ENCODE measurements at places on chromosomes 7 and 10.

DNA sequence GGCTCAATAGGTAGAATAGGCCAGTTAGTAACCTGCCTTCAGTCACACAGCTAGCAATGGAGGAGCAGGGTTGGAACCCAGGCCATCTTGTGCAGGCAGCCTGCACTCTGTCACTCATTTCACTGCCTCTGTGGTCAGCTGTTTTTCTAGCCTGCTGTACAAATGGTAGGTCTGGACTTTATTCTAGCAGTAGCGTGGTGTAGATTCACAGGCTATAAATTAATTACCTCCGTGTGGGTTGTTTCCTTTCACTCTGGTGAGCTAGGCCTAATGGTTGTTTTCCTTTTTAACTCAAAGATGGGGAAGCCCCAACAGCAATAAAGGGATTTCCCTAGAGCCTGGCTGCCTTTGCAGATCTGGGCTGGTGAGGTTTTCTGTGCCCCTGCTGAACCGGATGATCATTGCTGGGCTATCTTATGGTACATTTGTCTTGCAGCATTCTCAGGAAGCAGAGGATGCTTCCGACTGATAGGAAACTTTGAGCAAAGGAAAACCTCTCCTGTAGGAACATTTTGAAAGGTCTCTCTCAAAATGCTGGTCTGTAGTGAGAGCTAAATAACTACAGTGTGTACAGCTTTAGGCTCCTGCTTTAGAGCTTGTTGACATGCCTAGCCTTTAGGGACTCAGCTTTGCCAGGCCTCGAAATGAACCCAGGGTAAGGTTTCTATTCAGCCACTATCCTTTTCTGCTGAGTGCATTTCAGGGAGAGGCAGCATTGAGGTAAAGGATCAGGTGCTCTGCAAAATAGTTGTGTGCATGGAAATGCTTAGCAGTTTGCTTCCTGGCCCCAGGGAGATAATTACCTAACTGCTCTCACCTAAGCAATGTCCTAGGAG, 157.4 kb downstream of the ST7 start:
- no peak for DNase-seq

- no peak for DNase-seq
Observed at GRCh38 chr7:81462672-81463071, 307.2 kb downstream of the HGF start.

GRCh38 chr10:129191797-129192196, 275.2 kb upstream of the MGMT start:
- no peak for DNase-seq

- DNase-seq = no peak
Observed at GRCh38 chr10:5656737-5657579, 9.4 kb downstream of the ASB13 start.

GRCh38 chr7:120986650-120987049, 1.9 kb upstream of the CPED1 start:
- DNase-seq = no peak

GRCh38 chr10:67609996-67610793, 85.8 kb downstream of the CTNNA3 start:
- no peak for DNase-seq

Data from DMS79 treated with DMSO at 0.1 percent for 48 hours (cell line).